ENCODE measurements at places on chromosomes 1 and 21.

DNA sequence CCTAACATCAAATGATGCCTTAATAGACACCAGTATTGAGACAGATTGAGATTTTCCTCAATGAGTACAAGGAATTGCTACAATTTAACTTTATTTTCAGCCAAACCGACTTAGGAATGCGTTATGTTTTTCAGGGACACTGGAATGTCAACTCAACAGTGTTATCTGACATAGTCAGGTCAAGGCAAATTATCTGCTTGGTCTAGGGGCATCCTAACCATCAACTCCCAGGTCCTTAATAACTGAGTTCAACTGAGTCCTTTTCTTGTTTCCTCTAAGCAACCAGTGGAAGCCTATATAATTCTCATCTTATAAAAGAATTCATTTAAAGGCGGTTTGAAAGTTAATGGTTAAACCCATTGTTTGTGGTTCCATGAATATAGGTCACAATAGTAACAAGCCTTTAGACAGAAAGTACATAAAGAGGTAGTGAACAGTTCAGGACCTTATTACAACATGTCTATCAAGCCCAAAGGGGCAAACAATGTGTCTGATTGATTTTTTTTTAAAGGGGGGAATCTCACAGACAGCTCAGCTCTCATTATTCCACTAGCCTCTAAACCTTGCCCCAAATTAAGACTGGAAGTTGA lies 32.3 kb upstream of the NR5A2 start:
- no peak for DNase-seq

- no peak for DNase-seq
Measured at GRCh38 chr1:237751090-237751489, 139.6 kb downstream of the ZP4 start.

- DNase-seq, result no peak
Measured at GRCh38 chr1:156516821-156517220, 16.2 kb upstream of the MEF2D start.

- no peak for DNase-seq
Measured at GRCh38 chr1:230197644-230198567, 130.9 kb downstream of the GALNT2 start.

GRCh38 chr1:4444086-4444485 lies 210.3 kb upstream of the AJAP1 start:
- no peak for DNase-seq

GRCh38 chr1:74790453-74790852 lies 57.5 kb downstream of the TYW3 start:
- no peak for DNase-seq

- DNase-seq, result no peak
Measured at GRCh38 chr1:117586747-117587498, 18.9 kb upstream of the TENT5C start.

DNA sequence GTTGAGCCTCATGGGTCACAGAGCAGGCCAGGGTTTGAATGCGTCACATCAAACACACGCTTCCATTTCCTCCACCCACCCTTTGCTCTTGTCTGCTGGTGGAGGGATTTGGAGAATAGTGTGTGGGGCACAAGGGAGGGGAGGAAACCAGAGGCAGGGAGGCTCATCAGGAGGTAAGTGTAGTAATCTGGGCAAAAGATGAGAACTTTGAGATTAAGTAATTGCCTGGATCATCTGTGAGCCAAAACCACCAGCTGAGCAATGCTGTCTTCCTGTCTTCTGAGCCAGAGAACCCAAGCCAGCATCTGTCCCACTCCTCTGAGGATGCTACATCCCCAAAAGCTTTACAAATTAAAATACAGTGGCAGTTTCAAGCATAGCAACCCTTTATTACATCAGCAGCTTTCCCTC lies 45.2 kb downstream of the C8B start:
- no peak for DNase-seq

DNA sequence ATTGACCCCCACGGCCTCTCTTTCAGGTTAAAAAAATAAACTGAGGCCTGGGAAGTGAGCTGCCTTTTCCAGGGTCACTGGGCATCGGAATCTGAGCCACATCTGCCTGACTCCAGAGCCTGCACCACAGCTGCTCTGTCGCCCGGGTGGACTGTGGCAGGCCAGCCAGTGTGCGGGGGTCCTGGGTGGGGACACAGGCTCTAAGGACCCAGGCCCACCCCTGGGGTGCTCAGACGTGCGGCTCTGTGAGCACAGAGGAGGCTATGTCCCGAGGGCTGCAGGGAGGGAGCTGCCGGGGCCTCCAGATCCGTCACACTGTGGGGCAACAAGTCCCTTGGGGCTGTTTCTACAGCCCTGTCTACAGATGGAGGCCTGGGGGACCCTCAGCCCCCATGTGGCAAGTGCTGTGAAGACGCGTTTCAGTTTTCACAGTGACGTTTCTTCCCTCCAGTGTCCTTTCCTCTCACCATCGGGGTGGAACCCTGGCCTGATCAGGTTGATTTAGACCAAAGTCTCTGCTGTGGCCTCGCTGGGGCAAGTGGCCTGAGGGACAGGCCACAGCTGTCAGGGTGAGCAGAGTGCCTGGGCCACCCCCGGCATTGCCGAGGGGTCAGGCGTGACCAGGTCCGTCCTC lies 39.2 kb upstream of the ACTRT2 start:
- DNase-seq, result no peak

DNA sequence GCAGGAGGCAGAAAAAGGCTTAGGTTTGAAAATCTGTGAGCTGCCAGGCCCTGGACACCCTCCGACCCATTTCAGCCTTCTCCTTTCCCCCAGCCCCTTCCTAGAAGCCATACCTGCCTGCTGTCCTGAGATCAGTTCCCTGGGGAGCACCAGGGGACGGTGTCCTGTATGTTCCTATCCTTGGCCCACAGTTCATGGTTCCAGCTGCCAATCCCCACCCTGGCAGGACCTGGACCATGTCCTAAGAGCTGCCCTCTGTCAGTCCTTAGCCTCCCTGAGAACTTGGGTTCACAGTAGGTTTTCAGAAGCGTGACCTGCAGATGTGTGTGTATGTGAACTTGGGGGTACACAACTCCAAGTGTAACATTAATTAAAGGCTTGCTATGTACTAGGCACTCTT lies 3.8 kb downstream of the TCEA3 start:
- DNase-seq, result no peak

- DNase-seq, result no peak
Measured at GRCh38 chr1:48851638-48852037, 74.9 kb upstream of the BEND5 start.

- no peak for DNase-seq
Measured at GRCh38 chr1:217718873-217719272, 87.7 kb downstream of the SPATA17 start.

- DNase-seq, result no peak
Measured at GRCh38 chr1:110606657-110607535, 738 bp upstream of the KCNA2 start.

DNA sequence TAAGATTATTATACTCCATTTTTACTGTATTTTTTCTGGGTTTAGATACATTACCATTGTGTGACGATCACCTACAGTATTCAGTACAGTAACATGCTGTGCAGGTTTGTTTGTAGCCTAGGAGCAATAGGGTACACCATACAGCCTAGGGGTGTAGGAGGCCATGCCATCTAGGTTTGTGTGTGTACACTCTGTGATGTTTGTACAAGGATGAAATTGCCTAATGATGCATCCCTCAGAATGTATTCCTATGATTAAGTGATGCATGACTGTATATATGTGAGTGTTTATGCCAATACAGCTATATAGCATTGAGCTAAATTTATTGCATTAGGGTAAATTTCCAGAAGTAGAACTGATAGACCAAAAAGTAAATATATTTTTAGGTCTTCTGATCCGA lies 23.3 kb downstream of the TUFT1 start:
- DNase-seq, result no peak

DNA sequence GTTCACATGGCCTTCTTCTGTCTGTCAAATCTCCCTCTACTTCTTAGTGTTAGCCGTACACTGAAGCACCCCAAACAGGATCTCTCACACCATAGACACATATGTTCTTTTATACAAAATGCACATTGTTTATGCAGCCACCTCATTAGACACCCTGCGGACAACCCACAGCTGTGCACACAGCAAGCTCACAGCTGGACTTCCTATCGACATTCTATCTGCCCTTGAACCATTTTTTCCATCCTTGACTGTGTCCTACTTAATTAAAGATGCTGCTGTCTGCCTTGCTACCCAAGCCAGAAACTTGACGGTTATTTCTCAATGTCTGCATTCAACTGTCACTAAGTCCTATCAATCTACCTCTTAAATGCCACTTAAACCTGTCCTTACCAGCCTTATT lies 3.2 kb upstream of the ZBTB21 start:
- no peak for DNase-seq

GRCh38 chr1:48916130-48917069 lies 139.7 kb upstream of the BEND5 start:
- DNase-seq, result no peak

DNA sequence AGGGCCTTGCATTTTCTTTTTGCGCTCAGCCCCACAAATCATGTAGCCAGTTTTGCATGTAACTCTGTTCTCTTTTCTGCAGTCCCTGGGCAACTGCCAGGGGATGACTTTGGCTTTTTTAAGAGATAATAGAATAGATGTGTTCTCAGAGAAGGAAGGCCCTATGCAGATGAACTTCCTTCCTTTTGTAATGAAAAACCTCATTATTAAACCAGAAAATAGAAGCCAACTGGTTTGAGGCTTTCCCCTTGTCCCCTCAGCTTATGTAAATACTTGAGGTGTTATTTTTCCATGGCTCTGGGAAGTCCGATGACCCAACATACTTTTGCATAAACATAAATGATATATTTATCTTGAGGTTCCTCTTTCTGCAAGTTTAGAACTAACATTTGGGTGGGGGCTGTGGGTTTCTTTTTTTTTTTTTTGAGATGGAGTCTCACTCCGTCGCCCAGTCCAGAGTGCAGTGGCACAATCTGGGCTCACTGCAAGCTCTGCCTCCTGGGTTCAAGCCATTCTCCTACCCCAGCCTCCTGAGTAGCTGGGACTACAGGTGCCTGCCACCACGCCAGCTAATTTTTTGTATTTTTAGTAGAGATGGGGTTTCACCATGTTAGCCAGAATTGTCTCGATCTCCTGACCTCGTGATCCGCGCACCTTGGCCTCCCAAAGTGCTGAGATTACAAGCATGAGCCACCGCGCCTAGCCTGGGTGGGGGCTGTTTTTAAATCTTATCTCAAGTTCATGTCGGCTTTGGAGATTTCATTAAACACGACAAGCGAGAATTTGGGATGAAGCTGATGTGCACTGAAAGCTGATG lies 14.4 kb upstream of the FCRL5 start:
- DNase-seq, result no peak

GRCh38 chr1:112800289-112800688 lies 85.2 kb upstream of the PPM1J start:
- DNase-seq, result no peak

DNA sequence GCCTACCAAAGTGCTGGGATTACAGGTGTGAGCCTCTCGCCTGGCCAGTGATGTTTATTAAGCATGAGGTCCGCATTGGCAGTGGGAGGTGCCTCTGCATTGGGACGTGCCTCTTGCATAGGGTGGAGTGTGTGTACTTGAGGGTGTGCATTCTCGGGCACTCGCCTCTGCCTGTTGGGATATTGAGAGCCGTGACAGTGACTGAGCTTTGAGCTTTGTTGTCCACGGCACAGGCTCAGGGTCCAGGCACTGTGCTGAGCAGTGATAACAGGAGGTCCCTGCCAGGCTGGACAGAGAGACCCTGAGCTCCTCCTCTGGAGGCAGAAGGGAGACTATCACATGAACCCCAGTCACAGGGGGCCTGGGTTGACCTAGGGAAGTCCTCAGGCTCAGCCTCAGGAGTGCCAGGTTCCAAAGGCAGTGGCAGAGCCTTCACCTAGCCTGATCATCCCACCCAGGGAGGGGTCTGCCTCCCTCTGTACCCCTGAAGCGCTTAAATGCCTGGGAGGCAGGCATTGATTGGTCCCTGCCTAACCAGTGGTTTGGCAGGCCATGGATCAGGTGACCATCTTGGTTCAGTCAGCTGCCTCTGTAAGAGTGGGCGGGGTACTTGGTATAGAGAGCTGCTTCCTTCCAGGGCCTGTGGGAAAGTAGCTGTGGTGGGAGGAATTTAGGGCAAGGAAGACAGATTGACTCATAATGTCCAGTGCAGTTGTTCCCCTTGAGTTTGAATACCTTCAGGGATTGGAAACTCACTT lies 213.8 kb upstream of the TMEM51 start:
- DNase-seq, result no peak

- no peak for DNase-seq
Measured at GRCh38 chr1:101431956-101432510, 195.2 kb downstream of the S1PR1 start.

DNA sequence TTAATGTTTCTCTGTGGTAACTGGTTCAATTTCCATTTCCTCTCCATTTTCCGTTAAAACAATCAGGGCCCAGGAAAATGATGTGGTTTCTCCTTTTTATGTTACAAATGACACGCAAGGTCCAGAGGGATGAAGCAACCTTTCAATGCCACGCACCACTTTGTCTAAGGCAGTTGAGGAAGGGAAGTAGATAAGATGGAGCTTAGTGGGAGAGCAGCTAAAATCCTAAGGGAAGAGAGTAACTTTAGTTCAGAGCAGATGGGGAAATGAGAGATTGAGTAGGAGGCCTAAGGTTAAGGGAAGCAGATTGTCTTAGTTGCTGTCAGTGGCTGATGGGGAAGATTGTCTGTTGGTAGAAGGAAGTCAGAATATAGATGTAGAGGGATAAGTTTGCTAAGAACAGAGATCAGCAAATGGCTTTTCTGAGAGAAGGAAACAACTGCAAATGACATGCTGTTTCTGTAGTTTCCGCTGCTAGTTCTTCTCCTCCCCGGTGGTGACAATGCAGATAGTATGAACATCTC lies 660 bp downstream of the CD1C start:
- DNase-seq, result no peak

GRCh38 chr1:234647245-234647644 lies 37.3 kb upstream of the IRF2BP2 start:
- no peak for DNase-seq

DNA sequence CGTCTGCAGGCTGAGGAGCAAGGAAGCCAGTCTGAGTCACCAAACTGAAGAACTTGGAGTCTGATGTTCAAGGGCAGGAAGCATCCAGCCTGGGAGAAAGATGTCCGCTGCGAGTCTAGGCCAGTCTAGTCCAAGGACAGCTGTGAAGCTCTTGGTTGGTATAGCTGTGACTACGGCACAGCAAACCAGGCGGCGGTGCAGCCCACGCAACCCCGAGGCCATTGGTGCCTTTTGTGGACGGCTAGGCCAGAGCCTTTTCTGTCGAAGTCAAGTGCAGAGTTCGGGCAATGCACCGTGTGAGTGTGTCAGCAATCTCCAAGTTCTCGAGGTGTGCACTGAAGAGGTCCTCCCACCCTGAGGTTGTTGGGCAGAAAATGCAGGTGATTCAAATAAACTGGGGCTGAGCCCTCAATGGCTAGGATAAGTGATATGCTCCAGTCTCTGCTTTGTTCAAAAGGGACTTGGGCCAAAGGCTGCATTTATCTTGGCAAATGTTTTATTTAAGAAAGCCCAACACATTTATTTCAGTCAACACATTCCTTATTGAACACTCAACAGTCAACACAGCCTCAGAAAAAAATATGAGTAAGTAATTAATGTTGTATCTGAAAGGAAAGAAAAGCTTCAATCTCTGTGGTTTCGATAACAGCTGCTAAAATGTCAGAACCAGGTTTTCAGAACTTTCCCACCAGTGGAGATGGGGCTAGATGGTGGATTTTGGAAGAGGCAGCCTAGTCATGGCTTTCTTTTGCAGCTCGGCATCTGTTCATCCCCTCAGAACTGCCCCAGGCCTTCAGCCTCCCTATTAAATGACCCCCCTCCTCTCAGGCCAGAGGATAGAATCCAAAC lies 78.1 kb upstream of the COX20 start:
- no peak for DNase-seq

GRCh38 chr1:75171876-75172275 lies 37.7 kb downstream of the LHX8 start:
- DNase-seq, result no peak

Data from activated CD4-positive, alpha-beta T cell treated with anti-CD3 and anti-CD28 coated beads, Interleukin-2, amount 50 U/mL, for 4 hours (primary cell).